Natural killer cell treated with Interleukin-12 subunit alpha and Interleukin-12 subunit beta and Interleukin-15 and Interleukin-18, amount 100 ng/mL, for 72 hours (primary cell): ENCODE measurements at places on chromosomes 3 and 15. TPM values are rescaled to one million over a fixed set of nuclear protein-coding genes. Genes with fewer than 3 reads are reported as not detected.
A peak's percentile ranks its signal among the peaks of the same experiment; 100 is the strongest.

GRCh38 chr3:5103743-5104142 lies 18.3 kb upstream of the ARL8B start:
- H3K4me1 ChIP-seq: no peaks in the 10 kb centered on the region
- peaks cover 12% of the 10 kb centered on the region for H3K27me3 ChIP-seq
- no peak overlapping the region for H3K4me3 ChIP-seq
- H3K36me3 ChIP-seq: no peaks in the 10 kb centered on the region
- no peak overlapping the region for H3K27ac ChIP-seq
- no peak for DNase-seq

DNA sequence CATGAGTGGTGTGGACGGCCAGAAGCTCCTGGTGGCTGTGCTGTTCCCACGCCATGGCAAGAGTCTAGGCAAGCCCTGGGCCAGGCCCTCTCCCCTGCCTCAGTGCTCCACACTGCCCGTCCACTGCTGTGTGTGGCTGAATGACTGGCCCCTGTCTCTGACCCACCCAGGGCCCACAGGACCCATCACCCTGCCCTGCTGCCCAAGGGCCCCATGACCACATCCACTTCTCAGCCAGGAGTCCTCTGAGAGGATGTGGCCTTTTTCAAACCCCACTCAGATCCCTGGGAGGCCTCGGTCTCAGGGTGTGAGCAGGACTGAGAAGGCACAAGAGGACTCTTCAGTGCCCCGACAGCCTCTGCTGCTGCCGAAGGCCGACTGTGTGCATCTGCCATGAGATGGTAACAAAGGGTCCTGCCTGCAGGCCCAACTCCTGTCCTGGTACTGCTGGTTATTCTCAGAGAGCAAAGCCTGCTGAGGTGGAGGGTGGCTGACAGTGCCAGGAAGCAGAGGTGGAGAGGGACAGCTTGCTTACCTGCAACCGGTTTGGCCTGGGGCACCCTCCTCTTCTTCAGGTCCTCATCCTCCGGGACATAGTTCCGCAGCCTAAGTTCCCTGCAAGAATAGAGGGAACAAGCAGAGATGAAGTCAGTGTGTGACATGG lies 47.5 kb downstream of the PTH1R start:
- H3K4me3 ChIP-seq: peak overlapping the region; percentile 39
- peaks cover 53% of the 10 kb centered on the region for H3K4me1 ChIP-seq
- no peaks in the 10 kb centered on the region for H3K27me3 ChIP-seq
- no peak for DNase-seq
- H3K27ac ChIP-seq: peak overlapping the region; percentile 57

Gene STRIT1
- total RNA-seq: not detected

DNA sequence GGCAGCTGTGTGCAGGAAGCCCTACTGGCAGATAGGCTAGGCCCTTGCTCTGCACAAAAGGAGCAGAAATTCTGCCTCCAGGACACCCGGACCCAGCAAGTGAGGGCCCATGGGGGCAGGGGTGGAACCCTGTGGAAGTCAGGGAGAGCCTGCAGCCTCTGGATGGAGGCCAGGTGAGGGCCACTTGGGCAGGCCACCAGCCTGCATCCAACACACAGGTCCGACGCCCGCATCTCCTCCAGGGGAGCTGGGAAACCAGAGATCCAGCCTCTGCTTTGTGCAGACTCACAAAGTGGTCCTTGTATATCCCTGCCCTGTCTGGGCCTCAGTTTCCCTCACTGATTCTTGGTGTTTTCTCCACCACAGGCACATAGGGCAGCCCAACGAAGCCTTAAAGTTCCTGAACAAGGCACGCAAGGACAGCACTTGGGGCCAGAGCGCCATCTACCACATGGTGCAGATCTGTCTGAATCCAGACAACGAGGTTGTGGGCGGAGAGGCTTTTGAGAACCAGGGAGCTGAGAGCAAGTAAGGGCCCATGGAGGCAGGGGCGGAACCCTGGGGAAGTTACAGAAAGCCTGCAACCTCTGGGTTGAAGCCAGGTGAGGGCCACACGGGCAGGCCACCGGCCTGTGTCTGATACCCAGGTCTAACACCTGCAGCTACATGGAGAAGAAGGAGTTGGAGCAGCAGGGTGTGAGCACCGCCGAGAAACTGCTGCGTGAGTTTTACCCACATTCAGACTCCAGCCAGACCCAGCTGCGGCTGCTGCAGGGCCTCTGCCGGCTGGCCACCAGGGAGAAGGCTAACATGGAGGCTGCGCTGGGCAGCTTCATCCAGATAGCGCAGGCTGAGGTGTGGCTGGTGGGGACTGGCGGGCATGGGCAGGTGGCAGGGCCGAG lies 16.6 kb downstream of the CSRNP1 start:
- H3K27me3 ChIP-seq: no peaks in the 10 kb centered on the region
- H3K36me3 ChIP-seq: no peaks in the 10 kb centered on the region
- no peaks in the 10 kb centered on the region for H3K4me1 ChIP-seq
- no peak overlapping the region for H3K4me3 ChIP-seq

Gene SAMMSON
- total RNA-seq: not detected

DNA sequence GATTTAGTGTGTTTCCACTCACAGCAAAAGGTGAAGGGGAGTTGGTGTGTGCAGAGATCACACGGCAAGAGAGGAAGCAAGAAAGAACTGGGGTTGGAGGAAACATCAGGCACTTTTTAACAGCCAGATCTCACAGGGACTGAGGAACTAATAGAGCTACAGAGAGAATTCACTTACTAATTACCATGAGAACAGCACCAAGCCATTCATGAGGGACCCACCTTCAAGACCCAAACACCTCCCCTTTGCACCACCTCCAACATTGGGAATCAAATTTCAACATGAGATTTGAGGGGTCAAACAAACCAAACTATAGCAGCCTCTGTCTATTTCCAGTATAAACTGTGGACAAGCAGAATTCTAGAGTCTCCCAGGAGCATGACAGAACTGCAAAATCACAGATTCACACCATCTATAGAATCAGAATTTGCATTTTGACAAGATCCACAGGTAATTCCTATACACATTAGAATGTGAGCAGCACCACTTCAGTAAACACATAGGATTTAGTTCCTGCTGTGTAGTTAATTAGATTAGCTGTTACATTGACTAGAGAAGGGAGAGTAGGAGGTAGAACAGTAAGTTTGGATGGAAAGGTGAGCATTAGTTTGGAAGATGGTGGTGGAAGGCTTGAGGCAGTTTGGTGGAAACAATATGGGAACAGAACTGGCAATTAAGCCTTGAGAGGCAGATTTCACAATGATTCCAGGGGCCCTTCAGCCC lies 311.7 kb downstream of the NSUN3 start:
- no peak for DNase-seq
- H3K4me1 ChIP-seq: no peaks in the 10 kb centered on the region
- H3K27me3 ChIP-seq: no peaks in the 10 kb centered on the region
- H3K27ac ChIP-seq: no peak overlapping the region
- peaks cover 5% of the 10 kb centered on the region for H3K36me3 ChIP-seq

- H3K27me3 ChIP-seq: no peaks in the 10 kb centered on the region
- no peak overlapping the region for H3K27ac ChIP-seq
- peaks cover 10% of the 10 kb centered on the region for H3K36me3 ChIP-seq
- no peaks in the 10 kb centered on the region for H3K4me1 ChIP-seq
- no peak overlapping the region for H3K4me3 ChIP-seq
These were observed 261.4 kb downstream of the EPHA3 start for GRCh38 chr3:89368846-89369245.

Gene PRTG
- total RNA-seq: not detected

Gene ALDH1A3
- not detected for total RNA-seq

DNA sequence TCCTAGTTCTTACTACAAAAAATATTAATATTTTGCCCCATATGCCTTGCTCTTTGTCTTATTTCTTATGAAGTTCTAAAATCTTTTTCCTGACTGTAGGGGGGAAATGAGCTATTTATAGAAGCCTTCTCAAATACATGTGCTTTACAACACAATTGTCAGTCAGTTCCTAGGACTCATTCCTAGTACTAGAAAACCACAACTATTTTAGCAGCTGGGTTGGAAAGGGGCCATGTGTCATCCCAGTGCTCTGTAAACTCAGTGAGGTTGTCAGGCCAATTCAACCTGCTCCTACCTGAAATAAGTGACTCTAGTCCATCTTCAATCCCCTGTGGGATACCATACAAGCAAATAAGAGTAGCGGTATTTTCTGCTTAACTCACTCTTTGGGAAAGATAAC lies 153.8 kb downstream of the ULK4 start:
- no peak for DNase-seq
- H3K36me3 ChIP-seq: peaks cover 13% of the 10 kb centered on the region
- no peak overlapping the region for H3K27ac ChIP-seq
- no peaks in the 10 kb centered on the region for H3K27me3 ChIP-seq
- H3K4me3 ChIP-seq: no peak overlapping the region

DNA sequence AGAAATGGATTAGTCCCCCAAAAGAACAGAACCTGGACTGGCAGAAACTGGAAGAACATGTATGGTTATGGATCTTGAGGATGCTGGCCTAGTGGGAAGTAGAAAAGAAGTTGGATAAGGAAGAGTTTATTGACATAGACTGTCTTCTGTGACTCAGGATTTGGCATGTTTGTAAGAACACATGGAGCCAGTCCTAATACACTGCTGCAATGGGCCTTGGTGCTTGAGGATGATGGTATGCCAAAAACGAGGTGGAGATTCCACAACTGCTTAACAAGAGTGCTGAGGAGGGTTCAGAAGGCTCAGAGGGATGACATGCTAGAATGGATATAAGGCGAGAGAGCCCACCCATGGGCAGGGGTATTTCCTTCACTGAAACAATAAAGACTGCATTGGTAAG lies 22.4 kb downstream of the LZTFL1 start:
- no peak overlapping the region for H3K27ac ChIP-seq
- no peak overlapping the region for H3K4me3 ChIP-seq
- H3K27me3 ChIP-seq: no peaks in the 10 kb centered on the region
- H3K4me1 ChIP-seq: peaks cover 8% of the 10 kb centered on the region
- no peak for DNase-seq

Gene SPINK8
- not detected for total RNA-seq

DNA sequence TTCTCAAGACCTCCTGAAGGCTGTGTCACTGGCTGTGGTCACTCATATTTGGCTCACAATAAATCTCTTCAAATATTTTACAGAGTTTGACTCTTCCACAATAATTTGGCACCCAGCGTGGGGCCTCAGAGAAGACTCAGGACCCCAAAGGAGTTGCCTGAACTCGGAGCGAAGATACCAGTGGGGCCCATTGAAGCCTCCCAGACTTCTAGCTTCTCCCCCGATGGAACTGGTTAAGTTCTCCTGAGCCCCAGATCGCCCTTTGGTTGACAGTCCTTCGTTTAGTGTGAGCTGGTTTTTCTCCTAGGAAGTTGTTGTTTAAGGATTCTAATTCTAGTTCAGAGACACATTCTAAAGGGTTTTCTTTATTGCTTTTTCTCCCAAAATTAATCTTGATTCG lies 1.4 kb upstream of the SLC41A3 start:
- DNase-seq: no peak
- H3K36me3 ChIP-seq: no peaks in the 10 kb centered on the region
- H3K27me3 ChIP-seq: no peaks in the 10 kb centered on the region
- peak overlapping the region; percentile 73 for H3K4me3 ChIP-seq
- H3K27ac ChIP-seq: peak overlapping the region; percentile 66

GRCh38 chr15:70137967-70138366 lies 40.2 kb upstream of the TLE3 start:
- H3K36me3 ChIP-seq: no peaks in the 10 kb centered on the region
- peaks cover 45% of the 10 kb centered on the region for H3K27me3 ChIP-seq
- H3K27ac ChIP-seq: no peak overlapping the region
- no peak overlapping the region for H3K4me3 ChIP-seq
- H3K4me1 ChIP-seq: peaks cover 24% of the 10 kb centered on the region

Gene DPPA2
- total RNA-seq: not detected

DNA sequence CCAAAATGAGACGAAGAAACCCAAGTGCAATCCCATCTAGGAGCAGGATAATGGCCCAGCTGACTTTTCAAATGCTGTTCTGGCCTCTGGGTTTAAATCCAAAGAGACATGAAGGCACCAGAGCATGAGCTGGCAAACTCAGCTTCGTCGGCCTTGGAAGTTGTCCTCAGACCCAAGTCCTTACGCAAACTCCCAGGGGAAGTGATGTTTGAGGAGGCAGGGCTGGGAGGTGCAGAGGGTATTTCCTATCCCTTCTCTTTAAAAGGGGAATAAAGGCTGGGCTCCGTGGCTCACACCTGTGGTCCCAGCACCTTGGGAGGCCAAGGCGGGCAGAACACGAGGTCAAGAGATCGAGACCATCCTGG lies 68.9 kb upstream of the HERC1 start:
- H3K27ac ChIP-seq: no peak overlapping the region
- H3K27me3 ChIP-seq: no peaks in the 10 kb centered on the region
- H3K36me3 ChIP-seq: no peaks in the 10 kb centered on the region
- no peak overlapping the region for H3K4me3 ChIP-seq
- H3K4me1 ChIP-seq: peaks cover 61% of the 10 kb centered on the region
- no peak for DNase-seq

DNA sequence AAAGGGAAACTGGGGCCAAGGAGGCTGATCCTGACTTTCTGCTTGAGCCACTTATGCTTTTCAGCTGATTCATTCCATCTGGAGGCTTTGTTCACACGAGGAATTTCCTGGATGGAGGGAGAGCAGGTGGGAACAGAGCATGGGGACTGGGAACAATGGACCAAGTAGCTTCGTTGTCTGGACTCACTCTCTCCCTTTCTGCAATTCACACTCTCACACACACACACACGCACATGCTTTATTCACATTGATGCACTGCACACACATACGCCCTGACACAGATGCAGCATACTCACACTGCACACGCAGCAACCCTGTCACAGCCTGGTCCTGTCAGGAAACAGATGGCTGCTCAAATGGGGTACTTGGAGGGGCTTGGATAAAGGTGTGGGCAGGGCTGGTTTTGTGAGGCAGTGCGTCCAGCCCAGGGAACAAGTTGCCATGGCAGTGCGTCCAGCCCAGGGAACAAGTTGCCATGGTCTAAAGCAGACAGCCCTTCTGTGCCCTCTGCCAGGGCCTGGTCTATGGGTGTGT lies 19.8 kb upstream of the CHCHD6 start:
- no peaks in the 10 kb centered on the region for H3K4me1 ChIP-seq
- peaks cover 11% of the 10 kb centered on the region for H3K27me3 ChIP-seq
- no peak for DNase-seq
- H3K36me3 ChIP-seq: no peaks in the 10 kb centered on the region
- no peak overlapping the region for H3K27ac ChIP-seq
- no peak overlapping the region for H3K4me3 ChIP-seq

Gene SLC22A14
- total RNA-seq: 0.28 TPM

- H3K27ac ChIP-seq: no peak overlapping the region
- H3K27me3 ChIP-seq: no peaks in the 10 kb centered on the region
- no peaks in the 10 kb centered on the region for H3K4me1 ChIP-seq
- no peak for DNase-seq
These were observed 100.2 kb downstream of the TMCC1 start for GRCh38 chr3:129793319-129793718.

- H3K36me3 ChIP-seq: no peaks in the 10 kb centered on the region
- peaks cover 15% of the 10 kb centered on the region for H3K4me1 ChIP-seq
- no peaks in the 10 kb centered on the region for H3K27me3 ChIP-seq
- H3K4me3 ChIP-seq: no peak overlapping the region
- H3K27ac ChIP-seq: no peak overlapping the region
- no peak for DNase-seq
These were observed 157.5 kb upstream of the SLC24A5 start for GRCh38 chr15:47963265-47963664.
